Ammon's horn (tissue), 1 donor: ENCODE measurements at places on chromosomes 12 and 14.

DNA sequence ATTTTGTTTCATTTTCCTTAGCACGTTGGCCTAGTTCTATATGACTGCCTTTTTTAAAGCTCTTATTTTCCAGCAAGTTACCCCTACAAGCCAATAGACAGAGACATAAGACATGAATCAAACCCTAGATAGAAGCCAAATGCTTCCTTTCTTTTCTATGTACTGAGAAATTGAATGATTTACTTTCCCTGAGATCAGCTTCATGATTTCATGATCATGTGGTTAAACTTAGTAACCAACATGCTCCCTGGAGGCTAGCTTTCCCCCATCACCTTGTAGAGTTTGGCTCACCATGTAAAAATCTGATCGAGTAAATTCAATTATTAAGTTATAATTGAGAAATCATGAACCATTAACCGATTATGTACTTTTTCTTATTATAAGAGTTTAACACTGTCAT lies 148.1 kb upstream of the LRIG3 start:
- no peak for DNase-seq

DNA sequence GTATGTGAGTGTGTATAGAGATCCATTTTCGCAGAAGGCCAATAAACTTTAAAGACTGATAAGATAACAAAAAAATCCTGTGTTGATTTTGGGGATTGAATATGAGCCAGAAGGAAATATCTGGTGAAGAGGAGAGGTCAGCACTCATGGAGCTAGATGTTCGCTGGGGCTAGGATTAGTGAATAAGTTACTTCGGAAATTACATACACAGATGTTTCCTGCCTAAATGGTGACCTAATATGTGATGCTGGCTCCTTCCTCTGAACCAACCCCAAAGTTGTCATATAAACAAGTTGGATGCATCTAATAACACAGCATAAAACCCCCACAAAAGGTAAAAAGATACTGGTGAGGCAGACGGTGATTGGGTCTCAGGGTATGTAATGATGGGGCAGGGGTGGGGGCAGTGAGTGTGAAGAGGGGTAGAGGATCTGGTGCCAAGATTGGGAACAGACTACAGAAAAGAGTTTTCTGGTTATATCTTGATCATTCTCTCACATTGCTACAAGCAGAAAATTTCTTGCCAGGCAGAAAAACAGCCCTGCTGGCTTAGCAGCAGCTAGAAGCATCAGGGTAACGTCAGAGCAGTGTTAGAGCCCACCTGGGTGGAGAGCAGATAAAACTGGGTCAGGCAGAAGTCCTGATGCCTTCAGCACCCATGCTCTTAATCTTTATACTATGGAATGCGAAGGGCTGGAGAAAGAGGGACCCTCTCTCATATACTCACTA lies 140.4 kb upstream of the GZMB start:
- DNase-seq: no peak

- DNase-seq: no peak
These were observed 5.7 kb downstream of the LHX5 start for GRCh38 chr12:113465808-113466453.

- DNase-seq: no peak
These were observed 12.5 kb downstream of the HSD17B6 start for GRCh38 chr12:56775638-56776037.

- peak; percentile 45 for DNase-seq
These were observed 77.5 kb upstream of the ATP2A2 start for GRCh38 chr12:110203546-110203945.

DNA sequence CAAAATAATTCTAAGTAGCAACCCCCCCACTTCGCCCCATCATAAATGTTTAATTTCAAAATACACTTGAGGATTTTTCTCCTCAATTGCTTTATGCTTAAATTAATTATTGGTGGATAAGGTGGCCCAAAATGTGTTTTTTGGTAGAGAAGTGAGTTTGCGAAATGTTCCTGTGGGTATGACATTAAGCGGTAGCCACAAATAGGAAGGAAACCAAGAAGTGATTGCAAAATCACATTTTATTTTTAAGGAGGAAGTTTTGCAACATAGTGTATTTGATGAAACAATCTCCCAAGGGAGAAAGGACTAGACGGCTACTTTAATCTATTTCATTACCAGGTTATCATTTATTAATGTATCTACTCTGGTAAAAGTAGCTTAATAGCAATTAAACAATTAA lies 25.5 kb downstream of the SLC25A3 start:
- peak; percentile 15 for DNase-seq

- peak; percentile 68 for DNase-seq
These were observed at the start of gene MARCHF9 for GRCh38 chr12:57754411-57755193. Gene MARCHF9, plus strand, starts transcription at chr12:57755103. Its CDS starts 426 bp downstream, at chr12:57755529.

DNA sequence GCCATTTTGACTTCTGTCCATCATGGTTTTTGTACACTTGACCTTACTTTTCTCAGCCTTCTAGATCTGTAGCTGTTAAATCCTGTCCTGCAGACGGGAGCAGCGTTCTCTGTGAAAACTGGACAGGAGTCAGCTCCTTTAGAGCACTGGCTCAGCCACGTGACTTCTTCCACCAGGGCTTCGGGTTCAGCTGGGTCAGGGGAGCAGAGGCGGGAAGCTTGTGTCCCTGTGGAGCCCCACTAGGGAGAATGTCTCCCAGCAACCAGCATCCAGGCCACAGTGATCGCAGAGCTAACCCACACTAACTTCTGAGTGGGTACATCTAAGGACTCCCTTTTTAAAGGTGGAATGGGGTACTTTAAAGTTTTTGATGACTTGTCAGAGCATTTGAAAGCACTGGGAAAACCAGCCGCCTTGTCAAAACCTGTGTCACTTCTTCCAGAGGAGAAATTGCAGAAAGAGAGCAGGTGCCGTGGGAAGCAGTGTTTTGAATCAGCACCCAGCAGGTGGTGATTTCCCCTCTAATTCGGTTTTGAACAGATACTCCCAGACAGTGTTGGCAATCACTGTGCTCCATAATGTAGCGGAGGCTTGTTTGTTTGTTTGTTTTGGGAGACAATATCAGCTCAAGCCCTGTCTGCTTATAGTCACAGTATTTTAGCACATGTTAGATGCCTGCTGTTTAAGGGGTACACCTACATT lies 17.9 kb downstream of the DERA start:
- peak; percentile 41 for DNase-seq

DNA sequence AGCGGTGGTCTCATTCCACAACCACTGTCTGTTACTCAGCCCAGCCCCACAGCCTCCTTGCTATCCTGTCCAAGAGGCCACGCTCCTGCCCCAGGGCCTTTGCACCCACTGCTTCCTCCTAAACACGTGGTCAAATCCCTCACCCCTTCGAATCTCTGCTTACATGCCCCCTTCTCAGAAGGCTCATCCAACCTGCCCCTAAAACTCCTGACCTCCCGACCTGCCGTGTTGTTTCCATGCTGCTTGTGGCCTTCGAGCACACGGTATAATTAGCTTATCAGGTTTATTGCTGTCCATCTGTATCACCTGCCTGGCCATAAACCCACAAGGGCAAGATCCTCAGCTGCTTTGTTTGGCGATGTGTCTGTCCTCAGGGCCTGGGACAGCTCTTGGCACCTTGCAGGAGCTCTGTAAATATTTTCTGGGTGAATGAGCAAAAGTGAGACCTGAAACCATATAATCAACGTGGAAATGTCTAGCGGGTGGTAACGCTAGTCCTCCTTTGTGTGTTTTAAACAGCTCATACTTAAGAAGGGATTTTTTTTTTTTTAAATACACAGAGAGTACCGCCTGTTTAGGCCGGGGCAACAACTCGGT lies 36.0 kb downstream of the SCARB1 start:
- DNase-seq: no peak

DNA sequence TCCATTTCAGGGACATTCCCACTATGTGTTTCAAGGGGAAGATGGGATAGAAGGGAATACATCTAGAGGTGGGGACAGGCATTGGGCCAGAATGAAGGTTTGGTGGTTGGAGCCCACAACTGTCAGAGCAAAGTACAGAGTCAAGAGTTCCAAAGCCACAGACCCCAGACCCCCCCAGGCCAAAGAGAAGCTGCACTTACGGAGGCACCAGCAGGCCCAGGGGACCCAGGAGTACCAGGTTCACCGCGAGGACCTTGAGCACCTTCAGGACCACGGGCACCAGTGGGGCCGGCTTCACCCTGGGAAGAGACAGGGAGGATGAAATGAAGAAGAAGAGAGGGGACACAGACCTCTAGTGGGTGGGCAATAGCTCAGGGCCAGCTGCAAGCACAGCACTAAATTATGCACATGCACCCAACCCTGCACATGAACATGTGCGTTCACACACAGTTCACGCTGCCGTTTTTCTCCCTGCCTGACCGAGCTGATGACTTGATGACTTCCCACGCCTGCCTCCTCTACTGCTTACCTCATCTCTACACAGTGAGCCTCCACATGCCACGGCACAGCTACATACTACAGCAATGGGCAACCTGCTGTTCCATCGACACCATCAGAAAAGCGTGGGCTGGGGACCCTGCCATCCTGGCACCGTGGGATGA lies 16.7 kb downstream of the COL2A1 start:
- DNase-seq: peak; percentile 70

DNA sequence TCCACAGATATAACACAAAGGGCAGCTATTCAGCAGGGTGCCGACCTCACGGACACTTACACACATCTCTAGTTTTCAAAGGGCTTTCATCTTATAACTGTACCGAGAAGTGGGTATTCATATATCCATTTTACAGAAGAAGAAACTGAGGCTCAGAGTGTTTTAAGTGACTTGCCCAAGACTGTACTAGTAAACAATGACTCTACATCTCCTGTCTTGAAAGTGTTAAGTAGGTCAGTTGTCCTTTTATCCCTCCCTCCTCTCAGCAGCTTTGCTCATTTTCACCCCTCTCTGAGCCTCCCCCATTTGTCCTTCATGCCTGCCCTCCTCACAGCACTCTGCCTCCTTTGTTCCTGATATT lies 13.8 kb downstream of the CFAP251 start:
- no peak for DNase-seq

DNA sequence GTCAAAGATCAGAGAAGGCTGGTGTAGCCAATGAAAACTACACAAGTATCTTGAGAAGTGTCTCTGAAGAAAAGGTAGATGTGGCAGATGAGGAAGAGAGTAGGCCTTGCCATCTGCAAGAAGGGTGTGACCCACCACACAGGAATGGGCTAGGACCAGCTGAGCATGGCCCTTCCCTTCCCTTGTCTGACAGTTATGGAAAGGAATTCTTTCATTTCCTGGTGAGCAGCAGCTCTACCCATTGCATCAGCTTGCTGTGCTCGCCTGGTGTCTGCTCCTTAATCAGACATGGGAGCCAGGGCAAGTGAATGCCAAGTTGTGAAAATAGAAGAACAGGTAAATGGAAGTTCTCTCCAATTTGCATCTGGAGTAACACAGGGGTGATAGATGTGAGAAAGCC lies 145.2 kb upstream of the KRR1 start:
- no peak for DNase-seq

- DNase-seq: no peak
These were observed 59.2 kb downstream of the CCNK start for GRCh38 chr14:99540196-99541032.

- no peak for DNase-seq
These were observed 6.8 kb downstream of the HNRNPC start for GRCh38 chr14:21262410-21262809.

- no peak for DNase-seq
These were observed 58.2 kb upstream of the FLRT2 start for GRCh38 chr14:85471744-85472143.

DNA sequence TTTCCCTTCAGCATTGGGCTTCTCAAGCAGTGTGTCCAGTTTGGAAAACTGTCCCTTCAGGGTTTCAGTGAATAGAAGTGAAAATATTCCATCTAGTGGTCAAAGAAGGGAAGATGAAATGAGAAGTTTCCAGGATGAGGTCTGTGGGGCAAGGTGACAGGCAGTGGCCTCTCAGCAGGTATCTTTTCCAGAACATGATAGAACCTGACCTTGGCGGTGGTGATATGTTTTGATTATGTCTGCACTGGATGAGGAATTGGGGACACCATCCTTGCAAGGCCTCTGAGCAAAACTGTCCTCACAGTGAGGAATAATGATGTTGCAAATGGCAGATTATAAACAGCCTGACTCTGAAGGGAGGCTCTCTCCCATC lies 4.7 kb downstream of the GPX2 start:
- DNase-seq: no peak

GRCh38 chr12:102478405-102479098 lies 1.8 kb downstream of the IGF1 start:
- no peak for DNase-seq

DNA sequence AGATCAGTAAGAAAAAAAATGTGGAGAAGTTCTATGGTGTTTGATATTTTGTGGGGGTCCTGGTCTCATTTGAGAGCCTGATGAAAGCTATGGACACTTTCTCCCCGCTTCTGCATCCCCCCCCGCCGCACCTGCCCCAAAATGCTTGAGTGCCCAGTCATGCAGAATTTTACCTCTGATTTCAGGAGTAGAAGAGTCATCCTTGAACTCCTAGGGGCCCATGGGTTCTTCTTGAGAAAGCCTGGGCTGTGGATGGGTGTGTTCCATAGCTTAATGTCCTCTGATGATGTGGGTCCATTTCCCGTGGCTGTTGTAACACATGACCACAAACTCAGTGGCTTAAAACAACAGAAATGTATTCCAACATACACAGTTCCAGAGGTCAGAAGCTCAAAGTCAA lies 248.8 kb upstream of the PWP1 start:
- no peak for DNase-seq

DNA sequence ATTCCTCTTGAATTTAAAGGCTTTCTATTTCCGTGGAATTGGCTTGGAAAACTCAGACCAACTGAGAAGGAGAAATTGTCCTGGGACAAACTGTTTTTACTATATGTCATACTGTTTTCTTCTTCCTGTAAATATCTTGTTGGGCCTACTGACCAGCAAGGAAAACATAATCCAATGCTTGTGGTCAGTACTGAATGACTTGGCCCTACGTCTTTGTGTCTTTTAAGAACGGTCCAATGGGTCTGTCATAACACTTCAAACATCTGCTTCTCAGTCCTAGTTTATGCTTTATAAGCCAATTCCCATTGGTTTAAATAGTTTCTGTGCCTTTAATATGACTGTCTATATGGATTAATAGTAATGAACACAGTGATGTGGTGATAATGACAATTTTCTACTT lies 248.5 kb upstream of the DDHD1 start:
- no peak for DNase-seq

DNA sequence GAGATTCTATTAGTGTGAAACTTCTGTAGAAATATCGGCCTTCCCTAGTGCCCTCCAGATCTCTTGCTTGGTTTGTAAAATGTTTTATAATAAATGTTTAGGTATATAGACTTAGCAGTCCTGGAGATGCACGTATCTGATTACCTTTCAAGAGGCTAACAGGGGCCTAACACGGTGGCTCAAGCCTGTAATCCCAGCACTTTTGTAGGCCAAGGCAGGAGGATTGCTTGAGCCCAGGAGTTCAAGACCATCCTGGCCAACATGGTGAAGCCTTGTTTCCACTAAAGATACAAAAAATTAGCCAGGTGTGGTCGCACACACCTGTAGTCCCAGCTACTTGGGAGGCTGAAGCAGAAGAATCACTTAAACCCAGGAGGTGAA lies 9.8 kb upstream of the RILPL2 start:
- DNase-seq: no peak

DNA sequence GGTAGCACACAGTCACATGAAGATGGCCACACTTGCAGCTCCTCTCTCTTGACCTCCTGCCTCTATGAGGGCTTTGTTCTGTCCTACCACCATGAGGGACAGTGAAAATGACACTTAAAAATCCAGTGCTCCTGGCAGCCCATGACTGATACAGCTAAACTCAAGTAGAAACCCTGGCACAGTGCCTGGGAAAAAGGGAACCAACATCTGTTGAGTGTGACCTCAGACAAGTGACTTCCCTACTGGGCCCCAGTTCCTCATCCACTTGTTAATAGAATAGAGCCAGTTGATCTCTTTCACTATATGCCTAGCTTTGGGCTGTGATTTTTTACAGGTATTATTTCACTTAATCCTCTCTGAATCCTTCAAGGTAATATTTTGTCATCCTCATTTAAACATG lies 4.8 kb downstream of the GUCY2C start:
- DNase-seq: peak; percentile 71
